ENCODE measurements at places on chromosomes 6 and 20.

GRCh38 chr20:58209652-58210397, 18.6 kb downstream of the ANKRD60 start:
- DNase-seq = peak; percentile 88

DNA sequence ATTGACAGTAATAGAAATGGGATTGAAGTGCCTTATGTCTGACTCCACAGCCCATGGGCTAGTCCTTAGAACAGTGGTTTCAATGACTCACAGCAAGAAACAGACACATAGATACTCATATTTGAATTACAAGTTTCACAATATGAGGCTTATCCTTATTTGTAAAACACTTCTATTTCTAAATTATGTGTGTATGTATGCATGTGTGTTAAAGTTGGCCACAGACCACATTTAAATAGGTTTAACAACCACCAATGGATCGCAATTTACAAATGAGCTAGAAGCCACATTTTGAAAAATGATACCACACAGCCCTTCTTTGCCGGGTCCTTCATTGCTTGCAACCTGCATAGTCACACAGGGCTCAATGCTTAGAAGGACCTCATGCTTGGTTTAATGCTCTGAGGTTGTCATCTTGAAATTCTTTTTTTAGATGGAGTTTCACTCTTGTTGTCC, 157.8 kb upstream of the PREP start:
- no peak for DNase-seq

- DNase-seq = no peak
Observed at GRCh38 chr6:16979677-16980370, 122.0 kb upstream of the STMND1 start.

GRCh38 chr6:36547646-36548400, 544 bp upstream of the STK38 start:
- no peak for DNase-seq

DNA sequence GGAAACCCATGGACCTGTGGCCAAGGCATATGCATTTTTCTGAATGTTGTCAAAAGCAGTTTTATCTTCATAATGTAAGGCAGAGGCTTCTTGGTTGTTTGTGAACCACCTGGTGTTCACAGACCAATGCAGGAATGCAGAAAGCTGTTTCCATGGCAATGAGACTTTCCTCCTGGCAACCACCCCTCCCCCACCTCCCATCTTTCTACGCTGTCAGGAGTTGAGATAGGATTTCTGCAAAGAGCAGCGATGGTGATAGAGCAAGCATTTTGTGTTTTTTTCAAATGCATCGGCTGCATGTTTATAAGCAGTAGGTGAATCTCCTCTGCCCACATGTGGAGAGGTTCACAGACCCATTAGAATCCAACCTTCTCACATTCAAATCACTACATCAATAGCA, 114.1 kb upstream of the SMLR1 start:
- no peak for DNase-seq

DNA sequence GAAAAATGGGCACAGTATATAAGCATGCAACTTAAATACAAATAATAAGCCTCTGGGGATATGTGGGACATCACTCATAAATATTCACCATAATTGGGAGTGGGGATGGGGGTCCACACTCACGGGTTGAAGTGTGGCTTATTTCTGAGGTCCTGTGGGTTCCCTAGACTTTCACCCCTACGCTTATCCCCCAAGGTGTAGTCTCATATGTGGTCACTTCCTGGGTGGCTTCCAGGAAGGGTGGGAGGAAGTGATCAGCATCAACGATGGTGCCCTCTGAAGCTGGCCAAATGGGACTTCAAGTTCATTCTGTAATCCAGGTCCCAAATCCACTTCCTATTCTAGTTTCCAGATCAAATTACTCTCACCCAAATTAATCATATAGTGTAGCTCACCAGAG, 59.5 kb downstream of the GNAS start:
- no peak for DNase-seq

DNA sequence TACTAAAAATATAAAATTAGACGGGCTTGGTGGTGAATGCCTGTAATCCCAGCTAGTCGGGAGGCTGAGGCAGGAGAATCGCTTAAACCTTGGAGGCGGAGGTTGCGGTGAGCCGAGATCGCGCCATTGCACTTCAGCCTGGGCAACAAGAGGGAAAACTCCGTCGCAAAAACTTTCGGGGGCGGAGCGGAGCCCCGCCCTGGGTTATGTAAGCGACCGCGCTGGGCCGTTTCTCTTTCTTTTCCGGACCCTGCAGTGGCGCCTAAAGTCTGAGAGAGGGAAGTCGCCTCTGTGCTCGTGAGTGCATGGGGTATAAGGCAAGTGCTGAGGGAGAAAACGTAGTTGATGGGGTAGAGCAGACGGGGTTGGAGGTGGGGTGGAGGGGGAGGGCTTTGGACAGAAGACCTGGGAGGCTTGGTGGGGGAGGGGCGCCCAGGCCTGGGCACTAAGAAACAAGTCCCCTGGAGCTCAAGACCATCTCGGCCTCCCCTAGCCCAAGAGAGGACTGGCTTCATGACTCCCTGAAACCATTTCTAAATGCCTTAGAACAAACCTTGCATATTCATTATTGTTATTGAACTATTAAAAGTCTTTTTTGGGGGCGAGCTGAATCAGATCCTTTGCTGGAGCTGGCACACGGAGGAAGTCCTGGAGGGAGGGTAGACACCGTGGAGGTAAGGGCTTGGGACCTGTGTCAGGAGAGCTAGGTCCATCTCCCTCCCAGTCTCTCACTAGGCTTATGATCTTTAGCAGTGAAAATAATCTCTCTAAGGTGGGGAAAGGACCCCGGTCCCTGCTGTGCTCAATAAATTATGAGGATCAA, 2.7 kb upstream of the MICA start:
- peak; percentile 90 for DNase-seq

DNA sequence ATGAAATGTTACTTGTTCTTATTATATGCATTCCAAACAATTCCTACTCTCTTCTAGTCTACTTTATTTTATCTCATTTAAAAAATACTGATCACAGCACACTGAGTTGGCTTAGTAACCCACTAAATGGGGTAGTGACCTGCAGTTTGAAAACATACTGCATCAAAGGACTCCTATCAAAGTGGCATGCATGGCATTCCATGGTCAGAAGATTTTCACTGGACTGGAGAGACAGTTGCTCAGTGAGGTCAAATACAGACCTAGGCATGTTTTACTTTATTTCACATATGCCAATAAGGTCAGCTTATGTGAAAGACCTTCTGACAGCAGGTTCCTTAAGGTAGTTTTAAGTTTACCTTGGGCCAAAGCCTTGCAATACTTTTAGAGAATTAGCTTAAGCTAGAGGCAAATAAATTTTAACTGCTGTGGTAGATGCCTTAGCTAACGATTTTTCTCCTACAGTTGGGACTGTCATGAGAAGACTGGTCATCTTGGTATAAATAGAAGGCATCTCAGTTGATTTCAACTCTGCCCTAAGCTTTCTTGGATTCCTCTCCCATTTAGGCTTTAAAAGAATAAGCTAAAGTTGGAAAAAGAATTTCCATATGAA, 35.1 kb downstream of the TPD52L1 start:
- no peak for DNase-seq

DNA sequence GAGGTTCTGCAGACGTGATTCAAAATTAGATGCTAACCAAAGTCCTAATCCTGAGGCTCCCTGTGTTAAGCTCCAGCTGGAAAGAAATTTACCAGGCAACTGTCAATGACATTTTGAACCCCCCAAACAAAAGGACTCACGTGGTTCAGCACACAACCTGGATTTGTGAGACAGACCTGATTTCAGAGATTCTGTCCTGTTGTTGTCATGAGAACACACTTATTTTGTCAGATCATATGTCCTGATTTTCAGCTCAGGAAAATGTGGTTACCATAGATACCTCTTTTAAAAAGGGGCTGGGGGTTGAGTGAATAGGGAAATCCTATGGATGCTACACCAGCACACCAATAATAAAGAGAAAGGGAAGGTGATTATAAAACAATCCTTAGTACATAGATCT, 61.6 kb downstream of the MTFR2 start:
- DNase-seq = no peak

Data from B cell (primary cell).